Psoas muscle (tissue), 8 donors: ENCODE measurements at places on chromosomes 16 and 17. TPM values are rescaled to one million over a fixed set of nuclear protein-coding genes. Genes with fewer than 3 reads are reported as not detected.

DNA sequence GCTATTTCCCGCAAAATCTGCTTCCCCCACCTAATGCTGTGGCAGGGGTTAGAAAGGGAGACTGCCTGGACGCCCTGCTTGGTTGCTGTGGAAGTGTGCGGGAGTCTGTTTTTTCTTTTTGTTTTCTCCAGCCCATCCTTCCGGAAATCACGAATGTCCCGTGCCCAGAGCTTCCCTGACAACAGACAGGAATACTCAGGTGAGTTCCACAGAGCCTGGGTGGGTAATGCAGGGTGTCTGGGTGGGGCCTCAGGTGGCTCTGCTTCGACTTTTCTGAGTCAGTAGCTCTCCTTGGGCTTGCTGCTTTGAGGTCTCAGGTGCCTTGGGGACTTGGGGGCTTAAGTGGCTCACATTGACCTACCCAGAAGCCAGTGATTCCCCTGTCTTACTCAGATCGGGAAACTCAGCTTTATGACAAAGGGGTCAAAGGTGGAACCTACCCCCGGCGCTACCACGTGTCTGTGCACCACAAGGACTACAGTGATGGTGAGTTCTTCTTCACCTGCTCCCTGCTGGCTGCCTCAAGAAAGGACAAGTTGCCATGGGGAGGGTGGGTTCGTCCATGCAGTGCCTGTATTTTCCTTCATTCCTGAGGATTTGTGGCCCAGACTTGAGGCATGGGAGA lies 11.4 kb downstream of the LIMD2 start:
- no peaks in the 10 kb centered on the region for H3K27me3 ChIP-seq
- H3K4me1 ChIP-seq = no peaks in the 10 kb centered on the region
- DNase-seq = no peak
- no peak overlapping the region for H3K27ac ChIP-seq

DNA sequence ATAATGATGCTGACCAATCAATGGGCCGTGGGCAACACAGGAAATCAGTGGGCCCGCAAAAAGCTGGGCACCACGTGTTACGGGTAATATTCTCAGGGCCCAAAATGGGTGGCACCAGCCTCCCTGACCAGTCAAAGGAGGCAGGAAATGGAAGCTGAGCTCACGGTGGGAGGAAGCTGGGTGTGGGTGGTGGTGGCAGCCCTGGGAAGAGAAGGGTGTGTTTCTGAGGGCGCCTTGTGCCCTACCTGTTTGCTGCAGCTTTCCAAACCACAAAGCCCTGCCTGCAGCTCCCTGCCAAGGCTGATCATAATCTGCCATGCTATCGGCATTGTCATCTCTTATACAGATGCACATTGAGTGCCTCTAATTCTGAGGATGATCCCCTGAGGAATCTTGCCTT lies 457.9 kb downstream of the SLC39A11 start:
- no peak overlapping the region for H3K27ac ChIP-seq
- no peaks in the 10 kb centered on the region for H3K36me3 ChIP-seq
- no peaks in the 10 kb centered on the region for H3K27me3 ChIP-seq

- H3K27me3 ChIP-seq = no peaks in the 10 kb centered on the region
- no peak for DNase-seq
- no peaks in the 10 kb centered on the region for H3K36me3 ChIP-seq
- H3K4me1 ChIP-seq = no peaks in the 10 kb centered on the region
- no peak overlapping the region for H3K27ac ChIP-seq
- no peak overlapping the region for H3K4me3 ChIP-seq
Observed at GRCh38 chr16:86251682-86252081, 258.6 kb upstream of the FOXF1 start.

DNA sequence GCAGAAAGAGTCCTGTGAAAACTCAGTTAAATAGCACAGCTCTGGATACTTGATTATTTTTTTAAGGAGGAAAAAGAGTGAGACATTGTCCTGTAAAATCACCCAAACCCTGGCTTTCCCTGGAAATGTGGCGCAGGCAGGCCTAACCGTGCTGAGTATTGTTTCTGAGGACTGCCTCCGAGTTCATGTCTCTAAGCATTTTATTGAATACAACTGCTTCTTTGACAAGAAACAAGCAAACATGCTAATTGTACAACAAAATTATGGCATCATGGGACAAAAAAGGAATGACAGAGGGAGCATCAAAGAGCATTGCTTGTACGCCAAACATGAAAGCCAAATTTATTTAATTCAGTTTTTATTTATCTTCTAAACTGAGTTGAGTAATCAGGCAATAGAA lies 64.5 kb upstream of the HSBP1 start:
- H3K4me1 ChIP-seq = no peaks in the 10 kb centered on the region
- no peak overlapping the region for H3K4me3 ChIP-seq
- no peaks in the 10 kb centered on the region for H3K27me3 ChIP-seq
- no peak for DNase-seq
- H3K27ac ChIP-seq = no peak overlapping the region
- H3K36me3 ChIP-seq = no peaks in the 10 kb centered on the region

DNA sequence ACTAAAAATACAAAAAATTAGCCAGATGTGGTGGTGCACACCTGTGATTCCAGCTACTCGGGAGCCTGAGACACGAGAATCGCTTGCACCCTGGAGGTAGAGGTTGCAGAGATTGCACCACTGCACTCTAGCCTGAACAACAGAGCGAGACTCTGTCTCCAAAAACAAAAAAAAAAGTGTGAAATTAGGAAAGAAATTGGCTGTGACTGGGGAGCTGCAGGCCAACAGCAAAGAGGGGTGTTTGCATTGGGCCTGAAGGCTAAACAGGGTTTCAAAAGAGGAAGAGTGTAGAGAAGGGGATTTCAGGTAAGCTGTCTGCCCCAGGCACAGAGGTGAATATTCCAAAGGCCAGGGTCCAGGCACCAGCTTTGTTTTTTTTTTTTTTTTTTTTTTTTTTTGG lies 9.4 kb downstream of the BMERB1 start:
- no peaks in the 10 kb centered on the region for H3K36me3 ChIP-seq
- peaks cover 16% of the 10 kb centered on the region for H3K4me1 ChIP-seq
- no peak overlapping the region for H3K27ac ChIP-seq
- no peak overlapping the region for H3K4me3 ChIP-seq
- H3K27me3 ChIP-seq = no peaks in the 10 kb centered on the region

DNA sequence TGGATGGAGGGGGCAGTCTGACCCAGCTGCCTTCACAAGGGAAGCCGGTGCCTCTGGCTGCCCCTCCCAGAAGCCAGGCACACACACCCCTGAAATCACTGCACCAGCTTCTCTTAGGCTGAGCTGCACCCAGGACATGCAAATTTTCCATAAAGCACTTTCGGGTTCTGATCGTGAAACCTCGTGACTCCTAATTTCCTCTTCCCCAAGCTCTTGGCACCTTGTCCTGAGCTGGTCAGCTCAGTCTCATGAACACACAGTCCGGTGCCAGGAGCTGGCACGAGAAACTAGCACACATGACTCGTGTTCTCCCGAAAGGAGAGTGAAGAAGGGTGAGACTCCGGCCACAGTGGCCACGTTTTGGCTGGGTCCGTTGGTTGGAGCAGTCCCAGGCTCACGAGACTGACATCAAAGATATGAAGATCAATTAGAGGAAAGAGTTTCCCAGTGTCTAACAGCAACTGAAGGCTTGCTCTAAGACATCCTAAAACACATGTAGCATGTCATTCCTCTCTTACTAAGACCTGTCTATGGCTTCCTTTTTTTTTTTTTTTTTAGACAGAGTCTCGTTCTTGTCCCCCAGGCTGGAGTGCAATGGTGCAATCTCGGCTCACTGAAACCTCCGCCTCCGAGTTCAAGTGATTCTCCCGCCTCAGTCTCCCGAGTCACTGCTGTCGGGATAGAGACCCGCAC lies 9.2 kb upstream of the ABR start:
- H3K4me1 ChIP-seq = peaks cover 15% of the 10 kb centered on the region
- no peaks in the 10 kb centered on the region for H3K36me3 ChIP-seq
- H3K27me3 ChIP-seq = no peaks in the 10 kb centered on the region
- peak; percentile 91 for DNase-seq

GRCh38 chr17:28473542-28473941 lies at the start of gene SLC13A2:
Gene SLC13A2 (plus strand): TSS chr17:28473644. CDS start chr17:28473713, 69 bp downstream.
- H3K36me3 ChIP-seq = no peaks in the 10 kb centered on the region
- H3K27me3 ChIP-seq = no peaks in the 10 kb centered on the region
- H3K4me1 ChIP-seq = no peaks in the 10 kb centered on the region
- H3K4me3 ChIP-seq = no peak within 1 kb of the TSS
- no peak within 1 kb of the TSS for H3K27ac ChIP-seq

The CDRT15L2 gene
- not detected for total RNA-seq

GRCh38 chr17:42131981-42132432 lies 9.4 kb downstream of the HSPB9 start:
- H3K27me3 ChIP-seq = no peaks in the 10 kb centered on the region
- peaks cover 72% of the 10 kb centered on the region for H3K4me1 ChIP-seq
- peak overlapping the region; percentile 59 for H3K27ac ChIP-seq
- no peak overlapping the region for H3K4me3 ChIP-seq
- peaks cover 4% of the 10 kb centered on the region for H3K36me3 ChIP-seq
- no peak for DNase-seq

The ENPP7 gene
- not detected for total RNA-seq

DNA sequence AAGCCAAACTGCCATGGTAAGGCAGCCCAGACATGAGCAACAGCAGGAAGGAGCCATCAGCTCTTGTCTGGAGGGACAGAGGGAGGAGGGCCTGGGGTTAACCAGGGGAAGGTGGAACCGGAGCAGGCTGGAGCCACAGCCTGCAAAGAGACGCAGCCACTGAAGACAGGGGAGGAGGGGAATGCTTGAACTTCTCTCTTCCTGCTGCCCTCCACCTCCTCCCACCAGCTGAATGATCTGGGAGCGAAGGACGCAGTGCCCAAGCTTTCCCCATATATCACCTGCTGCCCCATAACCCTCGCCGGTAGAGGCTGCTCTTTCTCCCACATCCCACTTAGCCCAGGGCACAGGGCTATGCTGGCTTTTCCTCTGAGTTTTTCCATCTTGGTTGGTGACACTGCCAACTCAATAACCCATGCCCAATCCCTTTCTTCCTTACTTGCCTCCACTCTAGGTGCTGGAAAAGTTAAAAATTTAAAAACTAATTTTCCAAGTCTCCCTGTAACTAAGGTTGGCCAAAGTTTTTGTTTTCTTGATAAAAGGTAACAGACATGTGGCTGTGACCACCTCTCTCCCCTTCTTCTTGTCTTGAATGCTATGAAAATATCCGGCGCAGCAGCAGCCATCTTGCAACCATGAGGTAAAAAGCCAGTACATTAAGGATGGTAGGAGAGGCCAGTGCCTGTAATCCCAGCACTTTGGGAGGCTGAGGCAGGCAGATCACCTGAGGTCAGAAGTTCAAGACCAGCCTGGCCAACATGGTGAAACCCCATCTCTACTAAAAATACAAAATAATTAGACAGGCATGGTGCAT lies 21.8 kb upstream of the CACNG4 start:
- peaks cover 38% of the 10 kb centered on the region for H3K27me3 ChIP-seq
- H3K27ac ChIP-seq = no peak overlapping the region
- DNase-seq = no peak
- no peak overlapping the region for H3K4me3 ChIP-seq
- no peaks in the 10 kb centered on the region for H3K36me3 ChIP-seq

DNA sequence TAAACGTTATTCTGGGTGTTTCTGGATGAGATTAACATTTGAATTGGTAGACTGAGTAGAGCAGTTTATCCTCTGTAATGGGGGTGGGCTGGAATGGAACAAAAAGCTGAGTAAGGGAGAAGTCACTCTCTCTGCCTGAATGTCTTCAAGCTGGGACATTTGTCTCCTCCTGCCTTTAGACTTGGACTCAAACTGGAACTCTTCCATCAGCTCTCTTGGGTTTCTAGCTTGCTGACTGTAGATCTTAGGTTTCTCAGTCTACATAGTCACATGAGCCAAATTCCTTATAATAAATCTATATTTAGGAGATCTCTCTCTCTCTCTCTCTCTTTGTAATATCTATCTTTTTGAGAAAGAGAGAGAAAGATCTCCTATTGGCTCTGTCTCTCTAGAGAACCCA lies 553.3 kb upstream of the CDH11 start:
- H3K36me3 ChIP-seq = no peaks in the 10 kb centered on the region
- no peaks in the 10 kb centered on the region for H3K27me3 ChIP-seq
- no peak overlapping the region for H3K4me3 ChIP-seq

DNA sequence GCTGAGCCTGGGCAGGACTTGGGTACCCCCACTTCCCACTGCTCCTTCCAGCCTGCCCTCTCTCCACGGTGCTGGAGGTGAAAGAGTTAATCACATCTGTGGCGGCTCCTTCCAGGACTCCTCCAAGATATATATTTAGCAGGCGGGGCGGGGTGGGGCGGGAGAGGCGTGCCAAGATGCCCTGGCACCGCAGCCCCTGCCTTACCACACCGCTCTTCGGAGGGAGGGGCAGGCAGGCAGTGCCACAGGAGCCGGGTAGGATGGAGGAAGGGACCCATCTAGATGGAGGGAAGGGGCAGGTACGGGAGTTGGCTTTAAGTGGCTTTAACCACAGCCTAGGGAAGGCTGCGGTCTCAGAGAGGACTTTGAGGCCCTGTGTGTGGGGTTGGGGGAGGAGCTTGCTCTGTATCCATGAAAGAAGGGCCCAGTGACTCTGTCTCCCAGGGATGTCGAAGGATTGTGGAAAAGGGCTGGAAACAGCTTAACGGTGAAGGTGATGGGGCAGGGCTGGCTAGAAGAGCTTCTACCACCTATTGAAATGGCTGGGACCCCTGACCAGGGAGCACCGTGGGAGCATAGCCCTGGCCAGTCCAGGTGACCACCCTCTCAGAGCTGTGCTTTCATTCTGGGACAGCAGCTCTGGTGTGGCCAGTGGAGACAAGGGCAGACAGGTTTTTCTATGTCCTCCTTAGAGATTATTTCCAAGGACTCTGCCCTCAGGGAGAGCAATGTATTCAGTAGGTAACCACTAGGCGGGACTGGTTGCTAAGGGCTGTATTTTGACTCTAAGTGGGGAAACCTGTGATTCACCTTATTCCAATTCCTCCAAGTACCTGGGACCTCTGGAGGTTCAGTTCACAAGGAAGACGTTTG lies 13.0 kb downstream of the GPR142 start:
- peaks cover 24% of the 10 kb centered on the region for H3K4me1 ChIP-seq
- DNase-seq = peak; percentile 50
- no peaks in the 10 kb centered on the region for H3K36me3 ChIP-seq
- H3K4me3 ChIP-seq = peak overlapping the region; percentile 48
- peak overlapping the region; percentile 84 for H3K27ac ChIP-seq

DNA sequence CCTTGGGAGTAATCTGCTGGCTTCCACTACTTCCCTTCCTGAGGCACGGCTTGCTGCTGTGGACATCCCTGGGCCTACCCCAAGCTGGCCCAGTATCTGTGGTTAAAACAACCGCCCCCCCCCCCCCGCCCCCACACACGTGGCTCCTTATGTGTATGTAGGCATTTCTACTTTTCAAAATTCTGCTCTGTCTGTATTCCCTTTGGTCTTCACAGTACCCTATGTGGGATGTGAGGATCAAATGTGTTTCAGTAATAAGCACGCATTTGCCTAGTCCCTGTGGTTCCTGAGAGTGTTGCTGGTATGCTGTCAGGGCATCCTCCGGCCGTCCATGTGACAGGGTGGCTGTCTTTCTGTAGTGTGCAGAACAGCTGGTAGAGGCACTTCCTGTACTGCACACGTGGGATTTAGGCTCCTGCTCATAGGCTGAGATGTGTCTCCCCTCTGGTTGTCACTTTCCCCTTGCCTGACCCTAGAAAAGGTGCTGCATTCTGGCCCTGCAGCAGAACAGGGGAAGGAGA lies 2.2 kb downstream of the NT5M start:
- H3K27me3 ChIP-seq = no peaks in the 10 kb centered on the region
- H3K36me3 ChIP-seq = peaks cover 12% of the 10 kb centered on the region

The SLC38A8 gene
- 0.52 TPM for total RNA-seq

GRCh38 chr16:12272264-12272663 lies 295.7 kb downstream of the SNX29 start:
- no peaks in the 10 kb centered on the region for H3K36me3 ChIP-seq
- no peak for DNase-seq
- no peaks in the 10 kb centered on the region for H3K27me3 ChIP-seq
- H3K4me1 ChIP-seq = no peaks in the 10 kb centered on the region
